A549 treated with AZD2906 at 1 μM for 4 hours (cell line): ENCODE measurements at places on chromosomes 16 and 17. TPM values are rescaled to one million over a fixed set of nuclear protein-coding genes. Genes with fewer than 3 reads are reported as not detected.

ADAMTS18 gene
- 0.01 to 0.08 TPM (median 0.02 TPM) in 4 of 5 replicates, not detected in the other for total RNA-seq

TBC1D26 gene
- total RNA-seq = not detected in 5 replicates

KRT15 gene
- 2.3 to 3.5 TPM (median 2.5 TPM) in 5 replicates for total RNA-seq

CCT6B gene
- 1.1 to 2.0 TPM (median 1.9 TPM) in 5 replicates for total RNA-seq

PTGES3L gene
- 0.63 to 1.3 TPM (median 0.87 TPM) in 5 replicates for total RNA-seq

C16orf74 gene
- total RNA-seq = 9.1 to 17.7 TPM (median 15.5 TPM) in 5 replicates

MT4 gene
- not detected in 5 replicates for total RNA-seq

APOH gene
- total RNA-seq = 4.0 to 5.6 TPM (median 5.3 TPM) in 5 replicates

KRTAP4-6 gene
- not detected in 5 replicates for total RNA-seq

KRT31 gene
- total RNA-seq = not detected in 5 replicates

CSH2 gene
- total RNA-seq = not detected in 5 replicates

RSKR gene
- 2.7 to 3.6 TPM (median 2.9 TPM) in 5 replicates for total RNA-seq

CRHR1 gene
- total RNA-seq = 0.09 to 0.28 TPM (median 0.12 TPM) in 5 replicates

DNAI2 gene
- 0.03 to 0.10 TPM in 2 of 5 replicates, not detected in the others for total RNA-seq

NPIPA5 gene
- 0.81 to 4.5 TPM (median 1.2 TPM) in 5 replicates for total RNA-seq

SGCA gene
- total RNA-seq = 1.0 to 2.8 TPM (median 1.6 TPM) in 5 replicates

PPY gene
- total RNA-seq = 0.34 to 0.43 TPM in 2 of 5 replicates, not detected in the others

CES4A gene
- 2.9 to 4.9 TPM (median 4.0 TPM) in 5 replicates for total RNA-seq

MYH11 gene
- 0.01 to 0.22 TPM (median 0.02 TPM) in 5 replicates for total RNA-seq

PNPO gene
- 24.0 to 27.5 TPM (median 24.5 TPM) in 5 replicates for total RNA-seq

ZNF629 gene
- 16.0 to 19.7 TPM (median 17.4 TPM) in 5 replicates for total RNA-seq

KRT28 gene
- total RNA-seq = not detected in 5 replicates

NOB1 gene
- 107 to 119 TPM (median 109 TPM) in 5 replicates for total RNA-seq

SLC16A3 gene
- 134 to 178 TPM (median 170 TPM) in 5 replicates for total RNA-seq

INO80E gene
- 99.1 to 113 TPM (median 102 TPM) in 5 replicates for total RNA-seq

KIF19 gene
- total RNA-seq = 0.02 to 0.05 TPM (median 0.02 TPM) in 3 of 5 replicates, not detected in the others

CHST6 gene
- total RNA-seq = 0.09 to 0.30 TPM (median 0.20 TPM) in 5 replicates

SSTR5 gene
- total RNA-seq = 0.51 to 0.79 TPM (median 0.60 TPM) in 5 replicates

MT1M gene
- total RNA-seq = 0.09 to 0.17 TPM in 2 of 5 replicates, not detected in the others
